Kidney epithelial cell (primary cell): ENCODE measurements at places on chromosomes 1 and 21.

DNA sequence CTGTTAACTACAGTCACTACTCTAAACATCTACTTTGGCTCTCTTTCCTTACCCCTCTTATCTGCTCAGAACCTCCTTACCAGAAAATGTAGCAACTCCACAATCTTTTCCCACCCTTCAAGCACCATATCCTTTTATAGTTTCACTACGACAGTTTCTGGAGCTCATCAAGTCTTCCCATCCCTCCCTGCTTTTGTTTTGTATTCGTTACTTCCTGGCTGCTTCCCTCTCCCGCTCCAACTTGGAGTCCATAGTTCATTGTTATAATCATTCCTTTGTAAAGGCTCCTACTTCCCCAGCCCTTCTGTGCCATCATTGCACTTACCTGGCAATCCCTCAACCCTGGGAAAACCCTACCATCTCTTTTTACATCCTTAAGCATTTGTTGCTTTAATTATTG lies 18.0 kb downstream of the MPZL1 start:
- no peak for DNase-seq

DNA sequence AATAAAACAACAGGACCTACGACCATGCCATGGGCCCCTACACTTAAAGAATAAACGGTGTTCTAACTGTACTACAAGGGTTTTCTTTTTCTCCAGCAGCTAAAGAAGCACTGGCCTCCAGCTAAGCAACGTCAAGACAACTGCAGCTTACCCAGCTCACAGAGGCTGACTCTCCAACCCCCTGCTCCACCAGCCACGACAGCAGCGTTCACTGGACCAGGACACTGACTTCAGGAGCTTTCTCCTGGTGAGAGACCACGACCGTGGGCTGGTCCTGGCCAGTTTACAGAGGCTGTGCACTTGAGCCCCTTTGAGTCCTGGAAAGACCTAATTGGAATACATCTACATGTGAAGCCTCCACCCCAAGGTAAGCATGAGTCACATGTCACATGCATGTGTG lies 39.4 kb downstream of the WNT9A start:
- DNase-seq: no peak

- no peak for DNase-seq
These were observed 58.3 kb downstream of the MSH4 start for GRCh38 chr1:75855010-75855409.

GRCh38 chr21:32306021-32306780 lies 7.5 kb downstream of the MRAP start:
- DNase-seq: no peak

GRCh38 chr1:53639251-53639763 lies 99.7 kb downstream of the GLIS1 start:
- DNase-seq: peak; percentile 61

DNA sequence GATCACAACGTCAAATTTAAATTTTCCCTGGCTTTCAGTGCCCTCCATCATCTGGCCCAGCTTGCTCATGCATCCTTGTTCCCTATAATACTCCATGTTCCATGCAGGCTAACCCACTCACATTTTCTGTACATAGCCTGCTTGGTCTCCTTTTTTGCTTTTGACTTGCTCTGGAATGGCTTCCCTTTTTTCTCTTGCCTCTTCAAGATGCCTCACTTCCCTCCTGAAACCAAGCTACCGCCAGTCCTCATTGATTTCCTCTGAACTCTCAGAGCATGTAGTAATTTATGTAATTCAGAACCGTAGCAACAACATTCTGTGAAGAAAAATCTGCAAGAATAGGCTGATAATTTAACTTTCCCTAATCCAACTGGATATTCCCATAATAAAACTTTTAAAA lies 10.3 kb downstream of the CAP1 start:
- DNase-seq: no peak

- no peak for DNase-seq
These were observed 474.4 kb downstream of the FAM72C start for GRCh38 chr1:143497374-143497747.

DNA sequence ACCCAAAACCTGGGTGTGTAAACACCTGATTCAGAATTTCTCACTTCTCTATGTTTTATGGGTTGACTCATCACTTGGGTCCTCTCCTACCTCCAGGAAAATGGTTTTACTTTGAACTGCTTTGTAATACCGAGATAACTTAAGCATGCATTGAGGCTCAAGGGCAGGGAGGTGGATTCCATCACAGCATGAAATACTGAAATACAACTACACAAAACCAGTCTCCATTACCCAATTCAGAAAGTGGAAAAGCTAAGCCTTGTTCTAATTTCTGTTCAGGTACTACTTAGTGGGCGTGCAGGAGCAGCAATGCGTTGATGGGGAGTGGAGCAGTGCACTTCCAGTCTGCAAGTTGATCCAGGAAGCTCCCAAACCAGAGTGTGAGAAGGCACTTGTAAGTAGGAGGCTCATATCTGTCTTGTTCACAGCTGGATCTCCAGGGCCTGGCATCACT lies 6.1 kb upstream of the C4BPA start:
- DNase-seq: no peak

DNA sequence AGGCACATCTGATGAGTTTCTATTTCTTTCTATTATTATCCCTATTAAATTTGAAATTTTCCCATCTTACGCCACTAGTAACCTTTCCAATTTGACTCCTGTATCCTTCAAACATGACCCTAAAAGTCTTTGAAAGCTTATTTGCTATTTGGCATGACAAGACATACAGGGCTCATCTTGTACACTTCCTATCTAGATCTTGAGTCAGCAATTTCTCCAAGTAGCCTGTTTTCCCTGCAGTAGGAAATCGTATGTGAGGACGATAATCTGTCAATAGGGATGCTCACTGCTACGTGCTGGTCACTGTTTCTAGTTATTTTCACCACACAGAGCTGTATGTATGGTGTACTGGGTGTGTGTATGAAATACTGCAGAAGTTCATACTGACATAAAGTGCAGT lies 142.7 kb downstream of the CDC42BPA start:
- no peak for DNase-seq

DNA sequence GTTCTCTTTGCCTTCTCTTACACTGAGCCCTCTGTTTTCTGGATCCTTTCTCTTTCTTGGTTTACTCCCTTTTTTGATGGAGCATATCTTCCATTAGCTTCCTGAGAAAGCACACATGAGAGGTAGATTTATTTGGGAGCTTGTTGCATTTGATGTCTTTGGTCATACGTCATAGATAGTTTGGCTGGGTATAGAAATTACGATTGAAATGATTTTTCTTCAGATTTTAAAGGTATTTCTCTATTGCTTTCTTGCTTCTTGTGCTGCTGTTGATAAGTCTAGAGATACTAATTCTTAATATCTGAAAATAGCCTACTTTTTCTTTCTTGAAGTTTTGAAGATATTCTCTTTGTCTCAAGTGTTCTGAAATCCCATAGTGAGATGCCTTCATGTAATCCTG lies 45.3 kb upstream of the RUNX3 start:
- DNase-seq: no peak

- DNase-seq: no peak
These were observed 15.6 kb downstream of the BACE2 start for GRCh38 chr21:41183575-41183974.
